ENCODE measurements at places on chromosomes 11 and 22.
A peak's percentile ranks its signal among the peaks of the same experiment; 100 is the strongest.

DNA sequence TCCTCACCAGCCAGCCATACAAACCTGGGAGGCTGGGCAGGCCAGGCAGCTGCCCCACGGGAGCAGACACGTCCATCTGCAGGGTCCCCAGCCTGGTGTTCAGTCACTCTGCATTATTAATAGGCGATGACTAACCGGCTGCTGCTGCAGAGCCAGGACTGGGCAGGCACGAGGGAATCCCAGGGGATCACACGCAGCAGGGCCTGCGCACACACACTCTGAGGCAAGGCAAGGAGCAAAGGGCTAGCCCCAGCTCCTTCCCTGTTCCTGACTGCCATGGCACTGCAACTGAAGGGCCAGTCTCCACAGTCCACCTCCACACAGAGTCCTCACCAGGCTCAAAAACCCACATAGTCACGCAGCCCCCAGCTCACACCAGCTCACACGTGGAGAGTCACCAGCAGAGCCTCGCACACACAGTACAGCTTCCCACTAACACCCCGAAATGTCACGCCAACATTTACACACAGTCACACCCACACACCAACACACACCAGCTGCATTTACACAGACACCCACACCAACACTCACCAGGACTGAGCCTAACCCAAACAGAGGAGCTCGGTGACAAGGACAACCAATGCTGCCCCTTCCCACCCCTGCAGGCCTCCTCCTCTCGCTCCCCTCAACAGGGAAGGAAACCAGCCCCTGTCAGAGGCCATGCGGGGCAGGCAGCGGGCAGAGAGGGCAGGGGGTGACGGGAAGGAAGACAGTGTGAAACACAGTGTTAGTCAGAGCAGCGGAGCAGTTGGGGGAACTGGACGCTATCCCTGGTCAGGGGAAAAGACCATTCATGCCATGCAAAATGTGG lies 47.3 kb downstream of the NRXN2 start:
- no peak for DNase-seq

DNA sequence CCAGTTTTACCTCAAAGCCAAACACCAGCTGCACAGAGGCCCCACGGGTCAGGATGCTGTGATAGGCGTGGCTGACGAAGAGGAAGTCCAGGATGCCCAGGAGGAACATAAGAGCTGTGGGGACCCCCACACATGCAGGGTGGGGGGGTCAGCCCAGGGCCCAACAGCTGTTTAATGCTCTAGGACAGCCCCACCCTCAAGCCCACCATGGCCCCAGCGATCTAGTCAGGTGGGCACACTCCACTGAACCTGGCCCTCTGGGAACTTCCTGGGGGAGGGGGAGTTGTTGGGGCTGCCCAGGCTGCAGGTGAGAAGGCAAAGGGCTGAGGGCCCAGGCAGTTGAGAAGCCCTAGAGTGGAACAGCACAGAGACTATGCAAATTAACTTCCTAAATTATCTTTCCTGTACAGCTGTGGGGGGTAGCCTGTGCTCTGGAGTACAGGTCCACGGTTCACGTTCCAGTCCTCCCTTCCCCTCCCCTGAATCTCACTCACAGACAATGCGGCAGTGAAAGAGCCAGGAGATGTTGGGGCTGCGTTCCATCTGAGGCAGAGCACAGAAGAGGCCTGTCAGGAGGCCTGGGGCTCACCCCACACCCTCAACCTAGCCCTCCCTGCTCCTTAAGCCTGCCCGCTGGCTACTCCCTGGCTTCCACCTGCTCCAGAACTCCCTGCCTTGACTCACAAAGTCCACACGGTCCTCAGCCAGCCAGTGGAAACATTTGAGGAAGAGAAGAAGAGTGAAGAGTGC lies 1.9 kb downstream of the SYVN1 start:
- peak; percentile 87 for DNase-seq

DNA sequence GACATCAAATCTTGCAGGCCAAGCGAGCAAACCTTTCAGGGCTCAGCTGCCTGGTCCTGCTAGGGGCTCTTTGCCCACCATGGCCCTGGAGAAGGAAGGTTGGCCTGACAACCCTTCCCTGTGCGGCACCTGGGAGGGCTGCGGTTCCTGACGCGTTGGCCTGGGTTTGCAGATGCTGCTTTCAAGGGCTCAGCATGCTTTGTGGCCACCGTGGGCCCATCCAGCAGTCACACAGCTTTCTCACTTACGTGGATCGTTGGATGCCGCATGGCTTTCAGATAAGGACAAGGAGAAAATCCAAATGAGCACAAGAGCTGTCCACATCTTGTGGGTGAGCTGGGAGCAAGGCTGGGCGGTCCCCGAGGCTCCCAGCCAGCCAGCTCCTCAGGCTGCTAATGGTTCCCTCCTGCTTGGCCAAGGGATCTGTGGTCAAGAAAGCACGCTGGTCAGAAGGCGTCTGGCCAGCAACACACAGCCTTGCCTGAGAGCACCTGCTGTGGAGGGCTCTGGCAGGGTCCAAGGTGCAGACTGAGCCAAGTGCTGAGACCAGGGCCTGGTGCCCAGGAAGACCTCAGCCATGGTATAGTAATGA lies 8.2 kb downstream of the C11orf24 start:
- no peak for DNase-seq

DNA sequence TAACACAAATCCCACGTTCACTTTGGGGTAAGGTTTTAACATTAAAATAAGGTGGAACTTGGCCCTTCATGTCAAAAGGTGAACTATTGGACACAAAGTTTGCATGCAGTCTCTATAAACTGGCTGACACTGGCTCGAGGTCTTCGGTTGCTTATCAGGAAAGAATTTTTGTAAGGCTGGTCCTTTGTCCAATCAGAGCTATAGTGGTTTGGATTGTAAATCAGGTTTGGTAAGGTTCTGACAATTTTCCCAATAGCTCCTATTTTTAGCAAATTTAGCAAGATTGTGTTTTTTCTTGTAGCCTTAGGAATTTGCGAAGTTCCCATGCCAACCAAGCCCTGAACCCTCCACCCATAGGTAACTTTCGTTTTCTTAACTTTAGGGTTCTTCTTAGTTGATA lies 17.6 kb upstream of the MED17 start:
- DNase-seq, result no peak

- DNase-seq, result no peak
Observed at GRCh38 chr11:27381238-27381666, 18.2 kb upstream of the CCDC34 start.

DNA sequence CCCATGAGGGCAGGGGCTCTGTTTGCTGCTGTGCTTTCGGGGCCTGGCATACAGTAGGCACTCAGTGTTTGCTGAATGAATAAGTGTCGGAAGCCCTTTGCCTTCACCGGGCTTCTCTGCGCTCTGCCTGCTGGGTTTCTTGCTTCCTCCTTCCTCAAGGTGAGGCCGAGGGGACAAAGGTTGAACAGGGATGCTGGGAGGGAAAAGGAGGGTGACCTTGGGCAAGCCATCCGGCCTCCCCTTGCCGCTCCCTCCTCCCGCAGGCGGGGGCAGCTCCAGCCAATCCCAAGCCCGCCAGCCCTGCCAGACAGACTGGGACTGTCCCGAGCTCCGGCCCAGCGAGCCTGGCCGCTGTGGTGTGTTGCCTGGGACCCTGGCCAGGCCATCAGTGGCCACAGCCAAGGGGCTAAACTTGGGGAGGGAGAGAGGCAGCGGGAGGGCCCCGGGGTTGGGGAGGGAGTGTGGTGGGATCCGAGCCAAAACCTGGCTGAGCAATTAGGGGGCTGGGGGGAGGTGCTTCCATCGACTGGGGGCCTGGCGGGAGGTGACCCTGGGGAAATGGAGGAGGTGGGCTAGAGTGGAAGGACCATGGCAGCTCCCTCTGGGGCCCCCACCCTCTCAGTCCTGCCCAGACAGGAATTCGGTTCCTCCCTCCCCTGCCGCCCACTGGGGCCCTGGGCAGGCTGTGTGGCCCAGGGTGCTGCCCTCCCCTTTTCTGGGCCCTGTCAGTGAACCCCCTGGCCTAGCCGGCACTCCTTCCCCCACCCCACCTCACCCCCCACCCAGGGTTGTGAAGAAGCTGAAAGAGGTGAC lies 3.4 kb upstream of the RCOR2 start:
- no peak for DNase-seq

DNA sequence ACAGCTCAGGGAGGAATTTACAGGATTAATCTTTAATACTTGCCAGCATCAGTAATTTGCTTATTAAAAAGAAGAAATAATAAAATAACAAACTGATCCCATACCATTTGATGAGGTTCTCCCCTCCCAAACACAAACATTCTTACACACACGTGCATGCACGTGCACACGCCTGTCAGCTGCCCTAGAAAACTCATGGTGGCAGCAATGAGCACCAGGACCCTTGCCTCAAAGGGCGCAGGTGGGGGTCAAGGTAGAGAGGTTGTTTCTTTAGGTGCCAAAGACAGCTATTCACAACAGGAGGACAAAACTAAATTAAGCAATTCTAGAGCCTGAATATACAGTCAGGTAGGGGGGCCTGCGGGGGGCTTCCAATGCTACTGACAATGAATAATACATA lies 219.3 kb downstream of the BUD13 start:
- DNase-seq, result no peak

GRCh38 chr11:93497596-93497995 lies 45.6 kb downstream of the SMCO4 start:
- no peak for DNase-seq

DNA sequence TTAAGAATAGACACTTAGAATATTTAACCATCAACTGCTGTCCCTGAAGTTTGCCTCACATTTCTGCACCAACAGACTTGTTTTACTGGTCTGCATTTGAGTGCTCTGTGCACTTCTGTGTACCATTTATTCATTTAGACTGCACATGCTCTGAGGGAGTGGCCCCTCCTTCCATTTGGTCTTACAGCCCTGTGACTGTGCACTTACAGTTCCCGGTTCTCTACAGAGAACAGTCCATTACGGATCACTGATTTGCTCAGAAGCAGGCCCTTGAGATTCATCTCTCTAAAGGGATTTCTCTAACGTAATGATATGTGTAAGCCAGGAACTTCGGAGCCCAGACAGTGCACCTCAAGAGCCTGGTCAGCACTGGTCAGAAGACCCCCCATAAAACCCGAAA lies 247.3 kb upstream of the BLID start:
- DNase-seq, result no peak

All from MM.1S (cell line).